HFFc6 (cell line): ENCODE measurements at places on chromosomes 6 and 20. TPM values are rescaled to one million over a fixed set of nuclear protein-coding genes. Genes with fewer than 3 reads are reported as not detected.

- no peak for DNase-seq
- no peak overlapping the region for H3K4me3 ChIP-seq
- H3K27ac ChIP-seq: no peak overlapping the region
- H3K36me3 ChIP-seq: peaks cover 19% of the 10 kb centered on the region
- H3K4me1 ChIP-seq: no peaks in the 10 kb centered on the region
Observed at GRCh38 chr6:123551939-123552707, 84.6 kb downstream of the TRDN start.

- H3K4me3 ChIP-seq: no peak overlapping the region
- DNase-seq: no peak
- H3K27ac ChIP-seq: no peak overlapping the region
- no peaks in the 10 kb centered on the region for H3K4me1 ChIP-seq
Observed at GRCh38 chr6:119501798-119502483, 152.4 kb upstream of the MAN1A1 start.

GRCh38 chr20:45545754-45546453, 1.3 kb downstream of the EPPIN start:
- H3K27ac ChIP-seq: no peak overlapping the region
- peaks cover 11% of the 10 kb centered on the region for H3K27me3 ChIP-seq
- H3K36me3 ChIP-seq: no peaks in the 10 kb centered on the region
- DNase-seq: peak; percentile 14

- H3K4me1 ChIP-seq: no peaks in the 10 kb centered on the region
- no peak for DNase-seq
- no peaks in the 10 kb centered on the region for H3K36me3 ChIP-seq
- no peak overlapping the region for H3K4me3 ChIP-seq
Observed at GRCh38 chr20:59820204-59821041, 113.0 kb downstream of the SYCP2 start.

LY6G6F gene
- total RNA-seq: not detected in 2 replicates

GRCh38 chr20:17507032-17507431, 24.1 kb downstream of the BFSP1 start:
- H3K27me3 ChIP-seq: peaks cover 4% of the 10 kb centered on the region; the same call in 1 of the 2 replicates
- no peak overlapping the region for H3K4me3 ChIP-seq
- no peak overlapping the region for H3K27ac ChIP-seq
- no peaks in the 10 kb centered on the region for H3K36me3 ChIP-seq
- peaks cover 24% of the 10 kb centered on the region for H3K4me1 ChIP-seq

DNA sequence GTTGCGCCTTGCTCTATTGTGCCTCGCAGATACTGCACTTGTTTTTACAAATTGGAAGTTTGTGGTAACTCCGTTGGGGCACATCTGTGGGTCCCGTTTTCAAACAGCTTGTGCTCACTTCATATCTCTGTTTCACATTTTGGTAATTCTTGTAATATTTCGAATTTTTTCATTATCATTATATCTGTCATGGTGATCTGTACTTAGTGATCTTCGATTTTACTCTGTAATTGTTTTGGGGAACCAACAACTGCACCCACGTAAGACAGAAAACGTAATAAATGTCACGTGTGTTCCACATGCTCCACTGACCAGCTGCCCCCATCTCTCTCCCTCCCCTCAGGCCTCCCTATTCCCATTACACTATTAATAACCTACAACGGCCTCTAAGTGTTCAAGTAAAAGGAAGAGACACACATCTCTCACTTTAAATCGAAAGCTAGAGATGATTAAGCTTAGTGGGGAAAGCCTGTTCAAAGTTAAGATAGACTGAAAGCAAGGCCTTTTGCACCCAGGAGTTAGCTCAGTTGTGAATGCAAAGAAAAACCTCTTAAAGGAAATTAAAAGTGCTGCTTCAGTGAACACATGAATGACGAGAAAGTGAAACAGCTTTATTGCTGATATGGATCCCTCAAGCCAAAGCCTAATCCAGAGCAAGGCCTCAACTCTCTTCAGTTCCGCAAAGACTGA, 26.9 kb downstream of the TTLL2 start:
- no peak for DNase-seq
- no peak overlapping the region for H3K27ac ChIP-seq
- peaks cover 8% of the 10 kb centered on the region for H3K36me3 ChIP-seq
- H3K4me1 ChIP-seq: no peaks in the 10 kb centered on the region
- no peak overlapping the region for H3K4me3 ChIP-seq

PRR18 gene
- not detected in 3 replicates for total RNA-seq

DNA sequence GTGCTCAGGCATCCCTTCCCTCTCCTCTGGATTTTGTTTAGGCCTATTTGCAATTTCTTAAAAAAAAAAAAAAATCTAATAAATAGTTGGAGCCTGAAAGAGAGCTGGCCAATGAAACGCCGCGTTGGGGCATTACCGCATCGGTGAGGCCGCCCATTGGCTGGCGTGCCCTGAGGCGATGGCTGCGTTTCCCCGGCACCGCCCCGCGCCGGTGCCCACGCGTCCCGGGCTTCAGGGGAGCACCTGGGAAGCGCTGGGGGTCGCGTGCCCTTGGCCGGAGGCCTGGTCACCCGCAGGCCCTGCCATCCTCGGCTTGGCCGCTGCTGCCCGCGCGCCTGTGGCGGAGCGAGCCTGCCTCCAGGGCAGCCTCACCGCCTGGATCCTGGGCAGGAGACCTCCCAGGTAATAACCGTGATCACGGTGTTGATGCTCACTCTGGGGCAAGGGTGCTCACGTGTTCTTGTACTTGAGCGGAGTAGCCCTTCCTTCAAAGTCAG, 155.4 kb downstream of the NRN1 start:
- no peaks in the 10 kb centered on the region for H3K4me1 ChIP-seq
- no peak overlapping the region for H3K4me3 ChIP-seq
- peaks cover 6% of the 10 kb centered on the region; the same call in 1 of the 2 replicates for H3K27me3 ChIP-seq
- H3K36me3 ChIP-seq: no peaks in the 10 kb centered on the region; the same call in 1 of the 2 replicates
